ENCODE measurements at places on chromosomes 3 and 15. TPM values are rescaled to one million over a fixed set of nuclear protein-coding genes. Genes with fewer than 3 reads are reported as not detected.

Gene FBXO40
- not detected for total RNA-seq

Gene AQP9
- total RNA-seq = not detected

DNA sequence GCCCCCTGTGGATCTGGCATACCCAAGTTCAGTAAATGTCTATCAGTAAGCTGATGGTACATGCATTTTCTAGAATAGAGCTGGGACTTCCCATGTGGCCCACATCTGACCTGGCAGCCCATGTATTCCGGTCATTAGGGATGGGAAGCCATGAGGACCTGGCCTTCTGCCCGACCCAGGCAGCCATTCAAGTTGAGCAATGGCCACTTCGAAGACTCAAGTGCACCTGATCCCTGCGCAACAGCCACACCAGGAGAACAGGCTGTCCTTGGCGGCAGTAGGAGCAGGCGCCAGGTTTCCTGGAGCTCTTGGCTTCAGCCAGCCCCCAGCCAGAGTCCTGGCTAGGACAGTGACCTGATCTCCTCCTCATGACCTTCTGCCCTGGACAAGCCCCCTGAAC lies 14.6 kb downstream of the HEMK1 start:
- no peak for DNase-seq

GRCh38 chr3:44772099-44772442 lies 10.5 kb downstream of the KIF15 start:
- no peak for DNase-seq

DNA sequence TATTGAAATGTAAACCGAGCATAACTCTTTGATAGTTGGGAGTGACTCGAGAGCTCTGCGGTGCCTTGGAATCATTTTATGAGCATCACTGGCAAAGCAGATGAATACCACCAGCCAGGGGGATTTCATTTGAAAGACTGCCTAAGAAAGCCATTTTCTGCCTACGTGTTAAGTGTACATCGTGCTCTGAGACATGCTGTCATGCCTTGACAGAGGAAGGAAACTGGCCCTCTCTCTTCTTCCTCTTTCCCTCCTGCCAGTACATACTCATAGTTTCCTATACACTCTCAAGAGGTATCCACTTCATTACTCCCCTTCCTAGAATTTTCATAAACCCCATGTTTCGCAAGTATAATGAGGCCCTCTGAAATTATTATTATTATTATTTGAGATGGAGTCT lies 8.8 kb downstream of the BCL2A1 start:
- no peak for DNase-seq
